Activated T-helper 9 cell treated with anti-CD3 and anti-CD28 coated beads, Interleukin-2, amount 50 U/mL, for 16 hours (primary cell): ENCODE measurements at places on chromosomes 16 and 17.

DNA sequence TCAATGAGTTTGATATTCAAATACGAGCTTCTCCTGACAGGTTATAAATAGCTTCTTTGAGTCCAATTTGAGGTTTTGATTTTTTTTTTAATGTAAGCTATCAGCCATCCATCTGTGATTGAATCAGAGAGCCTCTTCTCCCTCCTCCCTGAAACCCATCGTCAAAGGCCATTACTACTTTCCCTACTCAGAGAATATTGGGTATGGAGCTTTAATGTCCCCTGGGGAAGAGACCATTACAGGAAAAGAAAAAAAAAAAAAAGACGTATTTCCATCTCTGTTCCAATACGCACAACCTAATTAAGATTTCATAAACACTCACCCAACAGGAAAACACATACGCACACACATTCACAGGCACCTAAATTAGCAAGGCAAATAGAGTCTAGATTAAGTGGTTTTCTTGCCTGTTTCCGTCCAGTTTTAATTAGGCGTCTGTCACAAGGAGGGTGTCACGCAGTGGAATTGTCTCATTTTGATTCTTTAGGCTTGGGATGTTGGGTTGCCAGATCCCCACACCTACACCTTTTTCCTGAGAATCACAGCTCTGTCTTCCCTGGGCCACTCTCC is 194.3 kb upstream of the RPL38 start:
- no peak for DNase-seq

- no peak for DNase-seq
Observed at GRCh38 chr16:88701581-88702370, 4.4 kb downstream of the RNF166 start.

DNA sequence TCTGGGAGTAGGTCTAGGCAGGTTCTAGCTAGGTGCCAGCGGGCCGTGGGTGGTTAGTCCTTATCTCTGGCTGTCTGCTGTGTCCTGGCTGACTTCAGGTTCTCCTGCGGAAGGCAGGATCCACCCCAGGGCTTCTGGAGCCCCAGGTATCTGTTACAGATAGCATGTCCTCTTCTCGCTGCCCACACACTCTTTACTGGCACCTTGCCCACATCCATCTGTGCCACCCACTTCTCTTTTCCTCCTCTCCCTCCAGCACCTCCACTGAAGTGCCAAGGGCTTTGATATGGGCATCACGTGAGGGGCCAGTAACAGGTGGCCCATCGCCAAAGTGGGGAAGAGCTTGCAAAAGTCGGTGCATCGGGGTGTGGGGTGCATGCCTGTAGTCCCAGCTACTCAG is 4.6 kb upstream of the MPP2 start:
- no peak for DNase-seq

- DNase-seq: no peak
Observed at GRCh38 chr16:75909746-75910145, 183.5 kb upstream of the CPHXL start.

DNA sequence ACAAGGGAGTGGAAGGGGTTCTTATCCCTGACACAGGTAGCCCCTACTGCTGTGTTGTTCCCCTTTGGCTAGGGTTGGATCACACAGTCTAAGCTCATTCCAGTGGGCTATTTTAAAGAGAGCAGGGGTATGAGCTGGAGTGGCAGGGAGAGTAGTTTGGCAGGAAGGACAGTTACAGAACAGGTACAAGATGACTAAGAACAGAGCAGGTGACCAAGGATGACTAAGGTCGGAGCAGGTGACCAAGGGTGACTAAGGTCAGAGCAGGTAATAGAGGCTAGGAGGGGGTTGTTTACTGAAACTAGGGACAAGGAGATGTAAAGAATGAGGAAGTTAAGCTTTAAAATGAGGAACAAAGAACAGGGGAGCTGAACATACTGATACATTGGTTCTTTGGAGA is 58.8 kb downstream of the UTP18 start:
- DNase-seq: no peak

DNA sequence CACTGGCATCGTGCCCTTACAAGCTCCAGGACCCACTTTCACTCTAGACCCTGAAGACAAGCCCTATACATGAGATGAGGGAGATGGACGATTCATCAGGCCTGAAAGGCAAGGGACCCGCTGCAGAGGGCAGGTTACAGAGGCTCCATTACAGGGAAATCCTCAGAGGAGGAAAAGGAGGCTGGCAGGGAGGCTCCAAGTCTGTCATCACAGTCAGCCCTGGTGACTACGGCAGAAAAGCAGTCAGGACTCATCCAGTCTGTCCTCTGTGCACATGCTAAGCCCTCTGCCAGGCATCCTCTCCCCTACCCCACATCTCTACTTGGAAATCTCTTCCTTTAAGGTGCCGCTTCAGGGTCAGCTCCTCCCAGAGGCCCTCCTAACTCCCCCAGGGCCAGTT is 197.7 kb upstream of the CDH5 start:
- DNase-seq: no peak
